Stimulated activated CD4-positive, alpha-beta T cell treated with anti-CD3 and anti-CD28 coated beads, TNF-alpha, amount 100 ng/mL, for 24 hours (primary cell): ENCODE measurements at places on chromosomes 5 and 9.

- no peak for DNase-seq
Measured at GRCh38 chr5:111134087-111134486, 41.9 kb downstream of the WDR36 start.

- no peak for DNase-seq
Measured at GRCh38 chr5:152221721-152222629, 183.1 kb downstream of the NMUR2 start.

GRCh38 chr9:71781391-71781790, 13.1 kb upstream of the CEMIP2 start:
- DNase-seq = no peak

DNA sequence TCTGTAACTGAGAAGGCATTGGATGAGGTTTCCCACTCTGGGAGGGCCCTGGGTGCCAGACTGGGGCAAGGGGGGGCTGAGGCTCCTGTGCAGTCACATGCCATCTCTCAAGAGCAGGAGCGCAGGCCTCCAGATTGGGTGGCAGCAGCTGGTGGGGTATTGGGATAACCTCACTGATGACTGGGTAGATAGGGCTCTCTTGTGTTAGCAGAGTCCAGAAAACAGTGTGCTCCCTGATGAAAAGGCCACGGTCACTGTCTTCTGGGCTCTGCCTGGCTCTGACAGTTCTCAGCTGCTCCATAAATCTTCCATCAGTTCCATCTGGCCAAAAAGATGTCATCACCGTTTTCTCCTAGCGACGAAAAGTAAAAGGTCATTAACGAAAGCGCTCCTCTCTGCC, 21.8 kb upstream of the NKX2-5 start:
- no peak for DNase-seq

GRCh38 chr9:123062351-123063176, 29.1 kb downstream of the GPR21 start:
- DNase-seq = no peak

- no peak for DNase-seq
Measured at GRCh38 chr9:133543772-133544467, 9.4 kb downstream of the ADAMTSL2 start.

DNA sequence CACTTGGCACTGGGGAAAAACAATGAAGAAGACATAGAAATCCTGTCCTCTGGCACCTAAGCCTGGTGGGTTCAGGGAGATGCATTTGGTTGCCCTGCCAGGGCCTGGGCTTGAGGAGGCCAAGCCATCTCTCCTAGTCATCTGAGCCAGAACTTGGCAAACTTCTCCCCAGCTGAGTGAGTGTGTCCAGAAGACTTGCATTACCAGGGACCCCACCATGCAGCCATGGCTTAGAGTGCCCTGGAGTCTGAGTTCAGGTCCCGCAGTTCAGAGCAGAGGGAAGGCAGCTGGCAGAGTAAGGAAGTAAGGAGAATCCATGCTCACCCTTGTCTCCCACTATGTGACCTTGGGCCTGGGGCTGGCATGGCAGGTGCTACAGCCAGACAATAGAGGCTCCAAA, 37.4 kb upstream of the FCN1 start:
- DNase-seq = no peak

GRCh38 chr9:129696944-129697655, 31.7 kb downstream of the PRRX2 start:
- DNase-seq = peak; percentile 20

GRCh38 chr5:67401172-67401571, 204.6 kb upstream of the CD180 start:
- DNase-seq = no peak

GRCh38 chr9:134408389-134408788, 82.1 kb downstream of the RXRA start:
- DNase-seq = no peak

DNA sequence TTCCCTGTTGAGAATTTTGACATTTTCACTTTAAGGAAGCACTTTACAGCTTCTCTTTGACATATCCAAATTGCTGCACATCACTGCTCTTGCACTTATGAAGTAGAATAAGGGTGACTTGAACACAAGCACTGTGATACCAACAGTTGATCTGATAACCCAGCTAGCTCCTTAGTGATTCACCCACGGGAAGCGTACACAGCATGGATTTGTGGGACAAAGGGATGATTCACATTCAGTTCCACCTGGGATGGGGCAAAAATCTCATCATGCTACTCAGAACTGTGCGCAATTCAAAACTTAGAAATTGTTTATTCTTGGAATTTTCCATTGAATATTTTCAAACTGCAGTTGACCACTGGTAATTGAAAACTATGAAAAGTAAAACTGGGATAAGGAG, 1565.5 kb upstream of the CDH9 start:
- DNase-seq = no peak

GRCh38 chr5:168984135-168984675, 316.7 kb downstream of the SLIT3 start:
- DNase-seq = no peak

DNA sequence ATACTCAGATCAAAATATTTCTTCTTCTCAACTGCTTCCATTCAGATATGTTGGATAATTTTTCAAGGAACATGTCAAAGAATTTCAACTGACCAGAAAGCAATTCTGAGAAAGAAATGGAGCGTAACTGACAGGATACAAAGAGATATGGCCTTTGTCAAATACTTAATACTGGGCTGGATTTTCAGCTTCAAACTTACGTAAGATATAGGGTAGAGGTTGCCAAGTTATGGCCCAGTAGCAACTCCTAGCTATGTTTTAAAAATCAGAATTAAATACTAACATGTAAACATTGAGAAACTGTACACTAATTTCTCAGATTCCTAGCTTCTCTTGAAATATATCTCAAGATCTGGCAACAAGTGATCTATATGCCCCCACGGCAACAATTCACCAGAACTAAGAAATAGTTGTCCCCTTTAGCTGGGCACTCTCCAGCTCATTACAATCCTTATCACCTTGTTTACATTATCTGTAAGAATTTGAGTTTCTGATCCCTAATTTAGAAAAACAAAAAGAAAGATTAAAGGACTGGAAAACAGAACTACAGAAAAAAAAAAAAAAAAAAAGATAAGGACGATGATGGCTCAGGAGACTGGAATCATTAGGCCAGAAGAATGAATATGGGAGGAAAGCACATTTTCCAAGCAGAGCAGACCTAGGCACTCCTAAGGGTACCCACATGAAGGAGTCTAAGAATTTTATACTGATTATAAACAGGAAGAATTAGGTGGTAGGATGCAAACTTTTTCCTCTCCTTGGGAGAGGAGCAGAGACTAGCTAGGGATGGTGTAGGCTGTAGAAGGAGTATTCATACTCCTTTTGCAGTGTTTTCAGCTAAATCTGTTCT, 23.0 kb downstream of the INIP start:
- DNase-seq = no peak

DNA sequence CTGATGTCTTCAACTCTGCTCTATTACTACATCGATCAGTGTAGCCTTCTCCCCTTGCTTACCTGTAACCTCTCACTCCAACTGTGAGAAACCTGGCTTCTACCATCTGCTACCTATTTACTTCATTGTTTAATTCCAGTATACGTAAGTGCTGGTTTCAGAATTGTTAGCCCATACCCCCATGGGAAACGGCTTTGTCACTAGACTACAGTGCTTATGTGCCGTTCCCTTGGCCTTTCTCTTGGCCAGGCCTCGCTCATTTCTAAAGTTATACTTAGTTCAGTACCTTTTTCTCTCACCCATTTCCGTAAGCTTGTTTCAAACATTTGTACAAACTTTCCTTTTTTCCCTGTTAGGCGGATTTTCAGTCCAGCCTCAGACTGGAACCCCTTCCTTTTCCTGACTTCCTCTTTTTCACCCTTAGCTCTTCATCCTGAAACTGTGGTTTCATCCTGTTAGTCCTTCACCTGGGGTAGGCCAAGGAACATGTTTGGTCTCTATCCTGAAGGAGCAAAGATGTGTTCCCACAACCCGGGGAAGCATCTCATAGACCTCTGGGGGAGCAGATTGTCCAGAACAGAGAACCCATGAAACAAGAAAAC, 21.7 kb downstream of the ALG2 start:
- no peak for DNase-seq

- no peak for DNase-seq
Measured at GRCh38 chr5:61431923-61432620, 100.0 kb downstream of the ZSWIM6 start.

DNA sequence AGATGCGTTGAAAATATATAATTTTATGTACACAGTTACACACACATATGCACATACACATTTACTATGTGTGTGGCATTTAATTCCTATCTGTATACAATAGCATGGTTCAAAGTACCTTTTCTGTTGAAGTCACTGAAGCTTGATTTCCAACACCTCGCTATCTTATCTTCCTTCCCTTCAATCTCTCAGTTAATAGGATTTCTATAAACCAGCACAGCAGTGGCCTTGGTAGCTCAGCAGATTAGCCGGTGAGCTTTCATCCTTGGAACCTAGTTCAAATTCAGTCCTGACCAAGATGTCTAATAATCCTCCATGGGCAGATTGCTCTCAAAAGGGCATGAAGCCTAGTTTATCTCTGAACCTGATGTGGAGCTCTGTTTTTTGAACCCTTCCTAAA, 2389.5 kb downstream of the MAT2B start:
- DNase-seq = no peak

DNA sequence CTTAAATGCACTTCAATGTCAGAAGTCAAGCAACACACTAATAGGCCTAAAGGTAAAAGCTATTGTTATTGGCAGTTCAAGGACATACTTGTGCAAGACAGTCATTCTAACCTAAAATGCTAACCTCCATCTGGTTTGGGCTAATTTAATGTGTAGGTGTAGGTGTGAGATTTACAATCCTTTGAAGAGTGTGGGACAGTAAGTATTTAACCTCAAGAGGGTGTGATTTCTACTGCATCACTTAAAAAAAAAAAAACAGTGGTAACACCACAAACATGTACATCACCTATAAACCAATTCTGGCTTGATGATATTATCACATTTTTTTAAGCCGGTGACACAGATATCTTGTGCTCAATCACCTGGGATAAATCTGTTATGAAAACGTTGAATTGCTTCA, 127.5 kb upstream of the MEF2C start:
- no peak for DNase-seq

GRCh38 chr5:154331924-154332323, 113.9 kb upstream of the SAP30L start:
- no peak for DNase-seq

- no peak for DNase-seq
Measured at GRCh38 chr9:94929369-94929756, 202.9 kb downstream of the AOPEP start.

DNA sequence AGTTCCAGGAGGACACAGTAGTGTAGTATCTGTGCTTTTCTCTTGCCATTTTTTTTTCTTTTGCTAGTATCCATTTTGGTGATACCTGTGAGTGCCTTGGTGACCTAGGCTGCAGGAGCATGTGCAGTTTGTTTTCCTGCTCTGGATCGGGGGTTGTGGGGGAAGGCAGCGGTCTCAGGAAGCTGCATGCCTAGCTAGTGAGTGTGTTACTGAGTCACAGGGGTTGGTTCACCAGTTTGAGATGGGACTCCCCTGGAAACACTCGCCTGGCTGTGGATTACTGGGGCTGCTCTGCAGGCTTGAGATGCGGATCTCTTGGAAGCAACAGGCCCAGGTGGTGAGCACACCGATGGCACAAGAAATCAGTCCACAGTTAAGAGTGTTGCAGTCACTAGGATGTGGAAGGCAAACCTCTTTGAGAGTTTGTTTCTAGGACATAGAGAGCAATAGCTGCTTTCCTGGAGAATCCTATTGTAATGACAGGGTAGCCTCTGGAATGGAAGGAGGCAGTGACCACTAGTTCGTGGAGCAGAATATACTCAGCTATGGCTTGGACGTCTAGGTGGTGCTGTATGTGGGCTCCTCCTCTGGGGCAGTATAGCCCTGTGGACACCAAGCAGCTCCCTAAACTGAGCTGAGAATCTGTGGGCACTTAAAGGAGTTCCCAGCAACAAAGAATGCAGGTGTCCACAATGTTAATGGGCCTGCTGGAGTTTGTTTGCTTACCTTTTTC, 20.0 kb upstream of the SPATA31E1 start:
- DNase-seq = no peak

DNA sequence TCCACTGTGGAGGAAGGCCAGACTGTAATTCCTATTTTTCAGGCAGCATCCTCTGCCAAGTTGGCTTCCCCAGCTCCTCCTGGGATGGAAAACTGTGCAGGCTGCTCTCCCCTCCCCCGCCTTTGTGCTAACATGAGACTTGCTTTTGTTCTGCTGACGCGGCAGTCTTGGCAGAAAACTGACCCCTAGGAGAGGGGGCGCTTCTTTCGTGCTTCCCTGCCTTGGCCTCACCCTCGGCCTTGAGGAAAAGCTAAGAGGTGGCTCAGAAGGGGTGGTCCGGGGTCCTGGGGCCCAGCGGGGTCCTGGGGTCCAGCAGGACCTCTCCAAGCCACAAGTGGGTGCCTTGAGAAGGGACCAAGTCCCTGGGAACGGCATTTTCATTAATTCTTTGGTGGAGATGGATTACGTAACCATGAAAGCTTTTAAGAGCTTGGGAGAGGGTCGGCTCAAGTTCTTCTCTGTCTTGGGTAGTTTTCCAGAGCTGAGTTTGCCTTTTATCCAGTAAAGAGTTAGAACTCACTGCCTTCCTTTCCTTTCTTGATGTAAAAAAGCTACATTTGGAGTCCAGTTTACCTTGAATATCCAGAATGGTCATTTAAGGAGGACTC, 51.0 kb downstream of the SH3PXD2B start:
- DNase-seq = no peak

GRCh38 chr5:119285070-119285916, 70.5 kb upstream of the TNFAIP8 start:
- DNase-seq = no peak

GRCh38 chr5:157710882-157711281, 20.3 kb upstream of the THG1L start:
- no peak for DNase-seq

DNA sequence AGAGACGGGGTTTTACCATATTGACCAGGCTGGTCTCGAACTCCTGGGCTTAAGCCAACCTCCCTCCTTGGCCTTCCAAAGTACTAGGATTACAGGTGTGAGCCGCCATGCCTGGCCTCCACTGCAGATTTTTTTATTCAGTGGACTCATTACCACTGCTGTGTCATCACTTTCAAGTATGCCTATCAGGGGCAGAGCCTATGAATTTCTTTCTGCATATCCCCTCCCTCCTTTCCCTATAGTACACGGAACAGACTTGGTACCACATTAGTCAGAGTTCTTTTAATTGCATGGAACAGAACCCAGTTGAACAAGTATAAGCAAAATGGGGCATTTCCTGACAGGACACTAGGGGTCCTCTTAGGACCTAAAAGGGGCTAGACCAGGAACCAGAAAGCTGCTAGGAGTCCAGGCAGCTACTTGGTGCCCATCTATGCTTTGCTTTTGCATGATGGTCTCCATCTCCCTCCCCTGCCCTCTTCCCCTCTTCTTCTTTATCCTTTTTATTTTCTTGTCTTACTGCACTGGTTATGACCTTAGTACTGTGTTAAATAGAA, 5.8 kb downstream of the BSPRY start:
- no peak for DNase-seq

- DNase-seq = no peak
Measured at GRCh38 chr5:79269733-79270166, 33.8 kb downstream of the JMY start.

GRCh38 chr9:101567725-101568350, 26.9 kb downstream of the PPP3R2 start:
- DNase-seq = no peak
